NCI-H1092 (cell line): ENCODE measurements at places on chromosomes 4 and X.

GRCh38 chr4:22661443-22661842, 31.3 kb upstream of the GBA3 start:
- no peak for DNase-seq

DNA sequence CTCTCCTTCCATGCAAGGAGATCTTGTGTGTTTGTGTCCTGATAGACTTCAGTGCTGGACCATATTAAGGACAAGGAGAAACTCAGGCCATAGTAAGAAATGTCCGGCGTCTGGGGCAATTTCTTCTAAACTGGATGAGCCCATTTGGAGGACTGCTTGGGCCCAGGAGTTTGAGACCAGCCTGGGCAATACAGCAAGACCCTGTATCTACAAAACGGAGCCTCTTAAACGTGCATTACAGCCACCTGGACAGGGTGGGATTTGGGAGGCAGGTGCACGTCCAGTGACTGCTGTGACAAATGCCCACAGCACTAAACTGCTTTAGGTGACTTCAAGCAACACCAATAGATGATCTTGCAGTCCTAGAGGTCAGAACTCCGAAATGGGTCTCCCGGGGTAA, 311.9 kb downstream of the DHRSX start:
- DNase-seq, result no peak

DNA sequence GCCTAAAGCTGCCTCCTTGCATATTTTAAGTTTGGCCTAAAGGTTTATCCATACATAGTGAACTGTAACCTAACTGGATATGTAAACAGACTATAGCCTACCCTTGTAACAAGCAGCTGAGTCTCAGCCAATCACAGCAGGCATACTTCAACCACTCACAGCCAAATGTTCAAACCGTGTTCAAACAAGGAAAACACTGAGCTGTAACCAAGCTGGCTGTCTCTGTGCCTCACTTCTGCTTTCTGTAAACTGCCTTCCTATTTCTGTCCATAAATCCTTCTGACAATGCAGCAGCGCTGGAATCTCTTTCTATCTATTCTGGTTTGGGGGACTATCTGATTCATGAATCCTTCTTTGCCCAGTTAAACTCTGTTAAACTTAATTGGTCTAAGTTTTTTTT, 16.4 kb downstream of the DSPP start:
- DNase-seq, result no peak

DNA sequence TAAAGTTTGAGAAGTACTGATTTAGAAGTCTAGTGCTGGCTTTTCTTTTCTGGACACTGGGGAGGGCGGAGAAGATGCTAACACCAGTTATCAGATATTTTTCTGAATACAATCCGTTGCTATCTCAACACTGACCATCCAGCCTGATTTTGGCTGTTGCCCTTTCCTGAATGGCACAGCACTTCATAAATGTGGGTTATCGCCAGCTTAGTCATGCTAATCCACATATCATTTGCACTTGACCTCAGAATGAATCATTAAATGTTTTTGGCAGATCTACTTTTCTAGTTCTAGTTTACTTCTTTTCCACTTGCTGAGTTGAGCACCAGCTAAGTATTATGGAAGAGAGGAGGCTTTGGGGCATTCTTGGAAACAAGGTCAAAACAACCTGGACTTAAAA, 60.8 kb upstream of the ESX1 start:
- DNase-seq, result no peak

GRCh38 chr4:43331226-43332051, 438.9 kb downstream of the GRXCR1 start:
- DNase-seq, result no peak
